ENCODE measurements at places on chromosomes 5 and 9. TPM values are rescaled to one million over a fixed set of nuclear protein-coding genes. Genes with fewer than 3 reads are reported as not detected.
A peak's percentile ranks its signal among the peaks of the same experiment; 100 is the strongest.

DNA sequence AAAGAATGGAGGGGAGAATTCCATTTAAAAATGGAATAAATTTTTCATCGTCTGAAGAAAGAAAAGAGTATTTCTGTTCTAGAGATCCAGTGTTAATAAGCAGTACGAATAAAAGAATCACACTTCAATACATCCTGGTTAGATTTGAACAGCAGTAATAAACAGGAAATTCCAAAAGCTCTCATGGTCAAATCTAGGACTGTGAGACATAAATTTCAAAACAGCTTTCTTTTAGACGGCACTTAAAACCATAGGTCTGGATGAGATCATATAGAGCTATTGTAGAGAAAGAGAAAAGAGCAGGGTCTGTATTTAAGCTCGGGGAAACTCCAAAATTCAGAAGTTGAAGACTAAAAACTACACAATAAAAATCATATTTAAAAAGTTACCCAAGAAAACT lies 1006.9 kb upstream of the CTNND2 start:
- no peak for DNase-seq

- no peak for DNase-seq
Measured at GRCh38 chr9:72476617-72477437, 44.6 kb upstream of the TMC1 start.

DNA sequence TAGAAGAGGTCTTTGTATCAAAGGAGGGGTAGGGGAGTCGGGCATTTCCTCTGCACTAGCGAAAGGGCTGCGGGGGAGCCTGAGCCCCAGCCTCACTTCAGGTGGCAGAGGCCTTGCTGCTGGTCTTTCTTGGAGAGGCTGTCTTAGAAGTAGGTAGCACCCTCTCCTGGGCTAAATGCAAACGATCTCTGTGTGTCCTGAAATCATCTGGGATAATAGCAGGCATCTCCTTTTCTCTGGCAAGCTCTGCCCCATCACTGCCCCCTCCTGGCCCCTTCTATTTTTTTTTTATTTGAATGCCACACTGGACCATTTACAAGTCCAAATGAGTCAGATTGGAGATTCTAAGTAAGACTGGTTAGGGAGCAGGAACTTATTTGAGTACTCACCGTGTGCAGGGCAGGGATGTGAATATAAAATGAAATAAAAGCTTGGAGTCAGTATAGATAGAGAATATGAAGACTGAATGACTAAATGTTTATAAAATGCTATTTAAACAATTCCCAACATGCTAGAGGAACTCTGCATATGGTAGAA lies 137.1 kb downstream of the FGF1 start:
- no peak for DNase-seq

- peak; percentile 60 for DNase-seq
Measured at GRCh38 chr5:180804129-180804618, 1.6 kb upstream of the MGAT1 start.

- no peak for DNase-seq
Measured at GRCh38 chr5:114898602-114899001, 271.1 kb downstream of the TRIM36 start.

DNA sequence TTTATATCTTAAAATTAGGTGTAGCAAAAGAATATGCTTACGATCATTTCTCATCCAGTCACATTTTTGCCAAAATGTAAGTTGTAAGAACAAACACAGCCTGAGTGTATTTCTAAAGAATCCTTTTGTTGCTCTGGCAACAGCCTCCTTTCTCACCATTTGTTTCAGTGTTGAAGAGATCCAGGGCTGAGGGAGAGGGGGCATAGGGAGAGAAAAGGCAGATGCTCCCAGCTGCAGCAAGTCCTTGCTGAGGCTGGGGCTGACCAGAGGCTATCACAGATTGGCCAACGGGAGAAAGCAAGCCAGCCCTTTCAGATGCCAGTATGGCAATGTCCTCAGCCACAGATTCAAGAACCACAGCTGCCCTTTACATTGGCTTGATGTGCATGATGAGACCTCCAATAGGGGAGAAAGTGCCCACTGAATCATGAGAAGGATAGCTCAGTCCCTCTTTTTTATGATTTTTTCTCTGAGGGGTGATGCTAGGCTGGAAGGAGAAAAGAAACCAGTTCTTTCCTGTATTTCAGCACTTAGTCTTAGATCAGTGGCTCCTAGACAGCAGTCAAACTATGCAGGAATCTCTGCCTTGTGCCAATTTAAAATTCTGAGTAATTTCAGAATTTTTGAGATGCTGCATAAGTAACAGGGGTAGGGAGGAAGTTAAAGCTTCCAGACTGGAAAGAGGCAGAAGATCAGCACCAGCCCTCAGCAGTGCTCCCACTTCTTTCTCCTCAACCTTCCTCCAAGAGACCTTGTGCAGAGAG lies 142.1 kb downstream of the LHFPL2 start:
- DNase-seq = no peak

DNA sequence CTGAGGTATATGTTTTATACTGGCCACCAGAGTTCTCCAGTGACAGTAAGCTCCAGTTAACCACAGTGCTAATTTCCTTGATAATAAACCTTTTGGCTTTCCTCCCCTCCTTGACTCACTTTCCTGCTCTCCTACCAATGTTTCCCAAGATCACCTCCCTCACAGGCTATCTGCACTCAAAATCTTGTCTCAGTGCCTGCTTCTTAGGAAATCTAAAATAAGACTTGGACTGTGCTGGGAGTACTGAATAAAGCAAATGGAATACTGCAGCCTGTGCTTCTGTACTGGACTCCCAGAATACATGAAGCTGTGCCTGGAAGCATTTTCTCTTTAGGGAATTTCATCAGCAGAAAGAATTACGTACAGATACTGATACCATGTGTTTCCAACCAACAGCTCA lies 1.7 kb upstream of the DCP2 start:
- DNase-seq = no peak

- DNase-seq = no peak
Measured at GRCh38 chr5:37938076-37938852, 98.4 kb upstream of the GDNF start.

GRCh38 chr5:154475591-154476353 lies 2.3 kb downstream of the HAND1 start:
- DNase-seq = no peak

DNA sequence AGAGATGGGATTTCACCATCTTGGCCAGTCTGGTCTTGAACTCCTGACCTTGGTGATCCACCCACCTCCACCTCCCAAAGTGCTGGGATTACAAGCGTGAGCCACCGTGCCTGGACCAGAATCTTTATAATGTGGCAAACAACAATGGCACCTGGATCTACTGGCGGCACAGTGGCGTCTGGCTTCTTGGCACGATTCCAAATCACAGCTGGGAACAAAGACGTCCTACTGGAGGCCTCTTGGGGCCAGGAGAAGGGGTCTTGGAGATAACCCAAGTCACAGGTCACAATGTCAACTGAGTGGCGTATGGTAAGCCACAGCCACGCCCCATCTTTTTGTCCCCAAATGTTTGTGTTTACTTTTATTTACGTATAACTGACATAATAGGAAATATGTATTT lies 77.8 kb upstream of the RAPGEF1 start:
- DNase-seq = no peak

GRCh38 chr9:75447281-75447680 lies 359.0 kb downstream of the OSTF1 start:
- no peak for DNase-seq

The SLC31A1 gene
- total RNA-seq = 20.0 TPM

The HAVCR2 gene
- 721 TPM for total RNA-seq

The CATSPER3 gene
- total RNA-seq = 0.52 TPM

The DMRTA1 gene
- not detected for total RNA-seq

The ZCCHC10 gene
- total RNA-seq = 31.4 TPM
